Testis (tissue), 5 donors: ENCODE measurements at places on chromosomes 1 and 21. TPM values are rescaled to one million over a fixed set of nuclear protein-coding genes. Genes with fewer than 3 reads are reported as not detected.

DMRTA2 gene
- total RNA-seq: 3.5 TPM

SELP gene
- 3.1 TPM for total RNA-seq

- DNase-seq: no peak
Measured at GRCh38 chr1:57473448-57473847, 49.6 kb upstream of the DAB1 start.

DNA sequence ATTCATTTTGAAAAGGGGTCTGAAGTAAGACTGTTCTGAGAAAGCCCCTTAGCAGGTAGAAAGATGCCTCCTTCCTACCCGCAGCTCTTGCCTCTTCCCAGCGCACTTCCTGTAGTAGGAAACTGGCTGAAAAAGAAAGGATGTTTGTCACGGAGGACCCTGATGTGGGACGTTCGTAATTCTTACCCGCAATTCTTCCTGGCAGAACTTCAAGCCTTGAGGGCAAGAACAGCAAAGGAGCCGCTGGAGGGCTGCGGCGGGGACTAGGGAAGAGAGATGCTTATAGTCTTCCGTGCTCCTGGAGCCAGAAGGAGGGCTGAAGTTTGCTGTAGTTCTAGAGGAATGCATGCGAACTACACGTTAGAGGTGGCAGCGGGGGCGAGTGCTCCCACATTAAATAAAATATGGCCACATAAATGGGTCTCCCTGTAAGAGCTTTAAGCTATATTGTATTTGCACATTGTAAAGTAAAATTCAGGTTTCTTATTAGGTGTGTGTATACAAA lies 6.3 kb downstream of the C1orf53 start:
- DNase-seq: no peak

DNA sequence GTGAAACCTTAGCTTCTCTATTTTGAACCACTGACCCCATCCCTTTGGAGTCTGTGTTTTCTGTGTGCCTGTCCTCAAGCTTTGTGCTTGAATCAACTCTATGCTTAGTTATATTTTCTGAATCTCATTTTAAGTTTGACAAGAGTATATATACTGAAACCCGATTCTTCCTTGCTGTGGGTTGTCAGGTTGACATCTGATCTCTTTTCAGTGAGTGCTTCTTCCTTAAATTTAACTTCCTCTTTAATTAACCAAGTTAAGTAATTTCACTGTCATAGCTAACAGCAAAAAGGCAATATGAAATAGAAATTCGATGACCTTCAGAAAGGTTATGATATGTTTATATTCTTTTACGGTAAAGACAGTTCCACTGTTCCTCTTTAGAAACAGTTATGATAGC lies 69.4 kb downstream of the C1orf21 start:
- DNase-seq: no peak

DNA sequence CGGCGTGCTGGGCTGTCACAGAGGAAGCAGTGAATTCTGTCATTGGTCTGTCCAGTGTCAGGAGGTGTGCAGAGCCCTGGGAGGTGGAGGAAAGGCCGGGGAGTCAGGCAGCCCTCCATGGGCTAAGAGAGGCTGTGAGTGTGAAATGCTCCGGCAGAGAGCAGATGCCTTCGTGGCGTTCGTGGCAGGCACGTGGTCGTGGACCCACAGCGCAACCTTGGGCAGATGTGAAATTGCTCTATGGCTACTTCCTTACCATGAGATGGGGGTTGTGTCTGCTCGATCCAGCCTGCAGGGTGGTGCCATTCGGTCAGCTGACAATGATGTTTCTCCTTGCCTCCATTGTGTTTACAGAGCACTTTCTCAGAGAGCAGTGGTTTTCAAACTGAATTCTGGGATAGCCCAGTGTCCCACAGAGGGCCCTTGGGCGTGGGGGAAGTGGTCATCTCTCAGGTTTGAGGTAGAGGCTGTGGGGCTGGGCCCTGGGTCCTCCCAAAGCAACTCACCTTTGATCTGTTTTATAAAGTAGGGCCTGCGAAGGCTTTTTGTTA lies 27.9 kb downstream of the TNFRSF1B start:
- DNase-seq: no peak

- no peak for DNase-seq
Measured at GRCh38 chr1:162035241-162035640, 11.6 kb upstream of the OLFML2B start.

DNA sequence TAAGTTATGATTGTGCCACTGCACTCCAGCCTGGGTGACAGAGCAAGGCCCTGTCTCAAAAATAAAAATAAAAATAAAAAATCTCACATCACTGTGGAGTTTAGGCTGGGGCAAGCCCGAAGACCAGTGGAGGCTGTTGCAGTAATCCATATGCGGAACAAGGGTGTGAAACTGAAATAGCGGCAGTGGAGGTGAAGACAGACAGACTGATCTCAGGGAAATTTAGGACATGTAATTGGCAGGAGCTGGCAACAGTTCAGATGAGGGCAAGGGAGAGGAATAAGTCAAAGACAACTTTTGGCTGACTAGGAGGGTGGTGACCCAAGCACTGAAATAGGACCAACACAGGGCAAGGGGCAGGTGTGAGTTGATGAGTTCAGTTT lies 8.4 kb downstream of the ARMH1 start:
- no peak for DNase-seq
